ENCODE measurements at places on chromosomes 3 and 15.
A peak's percentile ranks its signal among the peaks of the same experiment; 100 is the strongest.

- no peak for DNase-seq
Measured at GRCh38 chr3:53833053-53833645, 13.1 kb downstream of the CHDH start.

- no peak for DNase-seq
Measured at GRCh38 chr3:14513566-14514322, 26.4 kb downstream of the GRIP2 start.

DNA sequence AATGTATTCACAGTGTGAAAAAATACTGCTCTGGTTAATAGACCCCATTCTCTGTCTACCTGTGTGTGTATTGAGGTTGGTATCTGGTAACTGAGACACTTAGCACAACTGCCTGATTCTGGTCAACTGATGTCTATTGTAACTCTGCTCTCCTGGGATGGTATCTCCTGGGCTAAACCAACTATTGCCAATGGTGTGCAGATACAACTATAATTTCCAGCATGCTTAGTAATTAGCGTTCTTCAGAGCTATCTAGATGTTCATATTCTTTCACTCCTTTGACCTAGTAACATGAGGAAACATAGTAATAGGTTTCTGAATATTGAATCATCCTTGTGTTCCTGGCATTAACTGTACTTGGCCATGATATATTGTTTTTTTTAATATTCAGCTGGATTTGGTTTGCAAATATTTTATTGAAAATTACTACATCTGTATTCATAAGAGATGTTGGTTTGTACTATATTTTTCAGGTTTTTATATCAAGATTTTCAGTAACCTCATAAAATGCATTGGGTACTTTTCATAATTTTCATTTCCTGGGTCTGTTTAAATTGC is 16.8 kb downstream of the ADAMTSL3 start:
- no peak for DNase-seq

- DNase-seq, result no peak
Measured at GRCh38 chr3:52036222-52036694, 20.1 kb downstream of the DUSP7 start.

- no peak for DNase-seq
Measured at GRCh38 chr3:177283983-177284382, 86.7 kb upstream of the TBL1XR1 start.

DNA sequence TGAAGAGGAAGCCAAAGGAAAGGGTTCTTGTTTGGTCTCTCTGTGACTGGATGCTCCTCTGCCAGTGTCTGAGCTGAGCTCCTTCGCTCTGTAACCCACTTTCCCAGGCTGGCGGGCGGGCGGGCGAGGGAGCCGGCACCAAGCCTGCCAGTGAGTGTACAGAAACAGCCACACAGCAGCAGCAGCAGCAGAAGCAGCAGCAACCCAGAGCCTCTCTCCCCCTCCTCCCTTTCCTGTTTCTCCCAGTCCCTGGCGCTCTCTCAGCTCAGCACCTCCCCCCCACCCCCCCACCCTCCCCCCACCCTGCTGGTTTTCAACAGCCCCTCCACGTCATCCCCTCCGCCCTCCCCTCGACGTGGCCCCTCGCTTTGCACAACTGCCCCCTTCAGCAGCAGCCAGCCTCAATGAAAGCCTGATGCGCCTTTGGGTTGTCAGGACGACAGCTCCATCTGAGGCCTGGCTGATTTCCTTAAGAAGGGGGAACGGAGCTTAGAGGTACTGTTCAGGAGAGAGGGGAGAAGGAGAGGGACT is at the start of gene LSAMP:
Gene LSAMP (minus strand): TSS at position 177 of the 531 bp plus-strand sequence.
- no peak for DNase-seq

DNA sequence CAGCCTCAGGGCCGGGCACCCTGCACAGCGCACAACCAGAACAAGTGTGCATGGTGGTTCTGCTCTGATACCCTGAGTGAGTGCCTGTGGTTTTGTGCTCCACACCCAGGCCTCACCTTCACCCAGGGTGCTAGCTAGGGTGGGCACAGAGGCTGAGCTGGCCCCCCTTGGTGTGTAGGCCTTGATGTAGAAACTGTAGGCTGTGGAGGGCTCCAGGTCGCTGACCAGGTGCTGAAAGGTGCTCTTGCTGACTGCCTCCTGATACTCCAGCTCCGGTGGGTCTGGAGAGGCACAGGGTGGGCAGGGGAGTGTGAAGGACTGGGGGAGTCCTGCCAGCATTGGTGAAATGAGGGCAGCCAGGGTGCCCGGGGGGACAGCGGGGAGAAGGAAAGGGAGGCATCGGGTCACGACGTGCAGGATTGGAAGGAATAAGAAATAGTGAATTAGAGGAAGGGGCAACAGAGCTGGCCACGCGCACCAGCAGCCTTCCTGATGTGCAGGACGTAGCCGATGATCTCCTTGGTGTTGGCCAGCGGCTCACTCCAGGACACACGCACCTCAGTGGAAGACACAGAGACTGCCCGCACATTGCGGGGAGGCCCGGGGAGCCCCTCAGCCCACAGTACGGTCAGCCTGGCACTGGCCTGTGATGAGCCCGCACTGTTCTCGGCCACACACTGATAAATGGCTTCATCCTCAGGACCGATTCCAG is 26.6 kb downstream of the RNU5B-1 start:
- no peak for DNase-seq

DNA sequence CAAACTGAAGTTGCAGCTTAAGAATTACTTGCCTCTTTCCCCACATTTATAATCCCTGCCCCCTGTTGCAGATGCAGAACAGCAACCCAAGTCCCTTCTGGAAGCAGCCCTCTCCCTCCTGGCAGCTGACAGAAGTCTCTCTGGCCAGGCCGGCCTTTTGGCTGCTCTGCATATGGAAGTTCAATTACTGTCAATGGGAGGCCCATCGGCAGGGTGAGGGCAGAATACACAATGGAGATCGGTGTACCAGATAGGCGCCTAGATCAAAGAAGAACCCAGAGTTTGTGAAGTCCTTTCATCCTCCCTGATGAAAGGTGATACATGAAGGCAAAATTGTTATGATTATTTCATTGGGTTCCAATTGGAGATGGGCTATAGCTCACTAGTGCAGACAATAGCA is 327.9 kb upstream of the CTNNB1 start:
- no peak for DNase-seq

DNA sequence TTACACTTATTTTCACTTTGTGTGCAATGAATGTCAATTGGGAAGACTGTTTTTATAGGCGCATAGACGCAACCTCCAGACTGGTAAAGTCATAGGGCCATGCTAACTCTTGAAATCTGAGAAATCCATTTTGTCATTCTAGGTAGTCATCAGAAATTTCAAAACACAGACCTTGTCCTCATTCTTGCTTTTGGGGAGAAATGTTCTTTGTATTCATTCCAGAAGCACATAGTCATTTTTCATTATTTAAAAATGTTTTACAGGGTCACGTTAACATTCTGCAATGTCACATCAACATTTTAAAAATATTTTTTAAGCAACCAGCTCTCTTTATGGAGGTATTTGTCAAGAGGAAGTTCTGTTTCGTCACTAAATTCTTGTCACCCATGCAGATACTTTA is 898.4 kb downstream of the PDCD6IP start:
- no peak for DNase-seq

- DNase-seq, result no peak
Measured at GRCh38 chr3:131716943-131717342, 214.2 kb upstream of the MRPL3 start.

GRCh38 chr3:68306571-68306970 is 625.8 kb downstream of the TAFA4 start:
- DNase-seq, result peak; percentile 5

- DNase-seq, result no peak
Measured at GRCh38 chr3:159137949-159138348, 336.1 kb downstream of the MFSD1 start.

DNA sequence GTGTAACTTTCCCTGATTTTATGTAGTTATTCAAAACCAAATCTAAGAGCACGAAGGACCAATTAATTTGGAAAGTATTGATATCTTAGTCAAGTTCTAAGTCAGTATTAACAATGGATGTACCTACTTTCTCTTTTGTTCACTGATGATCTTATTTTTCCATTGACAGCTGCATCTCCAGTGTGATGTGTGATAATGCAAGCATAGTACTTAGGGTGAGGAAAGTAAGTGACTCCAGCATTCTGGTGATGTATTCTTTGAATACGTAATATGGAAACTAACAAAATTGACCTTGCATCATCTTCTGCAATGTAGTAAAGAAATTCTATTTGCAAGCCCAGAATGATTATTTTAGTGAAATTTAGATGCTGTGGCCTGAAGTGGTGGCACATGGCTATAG is 22.4 kb downstream of the FBXW12 start:
- no peak for DNase-seq

GRCh38 chr3:175212896-175213295 is 353.8 kb downstream of the NAALADL2 start:
- no peak for DNase-seq

- peak; percentile 74 for DNase-seq
Measured at GRCh38 chr3:32577581-32578556, 7.2 kb upstream of the DYNC1LI1 start.

- DNase-seq, result no peak
Measured at GRCh38 chr15:47741082-47741481, 23.8 kb downstream of the SEMA6D start.

GRCh38 chr3:53820756-53821580 is 25.3 kb downstream of the CHDH start:
- DNase-seq, result no peak

GRCh38 chr15:26879706-26880105 is 12.8 kb downstream of the GABRA5 start:
- DNase-seq, result peak; percentile 10

GRCh38 chr3:14761121-14761672 is 57.6 kb upstream of the FGD5 start:
- no peak for DNase-seq

DNA sequence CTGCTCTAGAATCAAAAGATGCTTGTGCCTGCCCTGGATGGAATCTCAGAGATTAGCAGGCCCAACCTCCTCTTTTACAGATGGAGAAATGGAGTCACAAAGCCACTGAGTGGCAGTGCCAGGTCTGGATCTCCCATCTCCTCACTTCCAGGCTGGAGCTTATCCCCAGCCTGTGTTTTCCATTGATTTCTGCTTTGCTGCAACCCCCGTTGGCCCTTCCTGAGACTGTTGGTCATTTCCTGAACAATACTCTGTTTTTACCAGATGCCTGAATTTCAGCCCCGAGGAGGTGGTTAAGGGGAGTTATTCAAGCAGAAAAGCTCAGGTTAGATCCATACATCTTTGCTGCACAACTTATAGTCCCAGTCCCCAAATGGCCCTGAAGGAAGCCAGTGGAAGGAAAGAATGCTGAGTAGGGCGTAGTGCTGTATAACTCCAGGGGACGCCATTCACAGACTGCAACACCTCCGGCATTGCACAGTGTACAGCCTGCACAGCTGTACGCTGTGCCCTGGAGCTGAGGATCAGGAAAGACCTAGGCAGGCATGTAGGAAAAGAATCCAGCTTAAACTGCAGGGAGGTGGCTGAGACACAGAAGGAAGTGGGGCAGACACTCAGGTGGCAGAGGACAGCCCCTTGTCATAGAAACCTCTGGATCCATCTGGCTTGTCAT is 77.5 kb downstream of the RPLP1 start:
- DNase-seq, result no peak

GRCh38 chr15:57866149-57866736 is 159.7 kb downstream of the POLR2M start:
- DNase-seq, result peak; percentile 40

DNA sequence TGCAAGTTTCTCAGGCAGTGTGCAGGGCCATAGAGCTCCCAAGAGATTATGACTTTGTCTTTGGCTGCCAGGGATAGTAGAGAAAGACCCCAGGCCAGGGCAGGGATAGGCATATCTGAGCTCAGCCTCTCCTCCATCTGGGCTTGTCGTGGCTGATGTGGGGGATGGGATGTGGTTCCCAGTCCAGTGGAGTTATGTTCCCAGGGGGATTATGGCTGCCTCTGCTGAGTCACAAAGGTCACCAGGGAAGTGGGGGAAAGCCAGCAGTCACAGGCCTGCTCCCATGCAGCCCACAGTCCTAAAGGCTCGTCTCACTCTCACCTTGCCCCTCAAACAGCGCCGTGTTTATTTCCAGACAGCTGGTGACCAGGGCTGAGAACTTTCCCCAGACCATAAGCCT is 354.9 kb downstream of the SI start:
- no peak for DNase-seq

GRCh38 chr15:66961407-66961884 is 104.0 kb upstream of the SMAD3 start:
- DNase-seq, result no peak

- DNase-seq, result no peak
Measured at GRCh38 chr15:85910834-85911233, 116.1 kb upstream of the KLHL25 start.

GRCh38 chr3:20914310-20914709 is 728.3 kb upstream of the SGO1 start:
- DNase-seq, result no peak

DNA sequence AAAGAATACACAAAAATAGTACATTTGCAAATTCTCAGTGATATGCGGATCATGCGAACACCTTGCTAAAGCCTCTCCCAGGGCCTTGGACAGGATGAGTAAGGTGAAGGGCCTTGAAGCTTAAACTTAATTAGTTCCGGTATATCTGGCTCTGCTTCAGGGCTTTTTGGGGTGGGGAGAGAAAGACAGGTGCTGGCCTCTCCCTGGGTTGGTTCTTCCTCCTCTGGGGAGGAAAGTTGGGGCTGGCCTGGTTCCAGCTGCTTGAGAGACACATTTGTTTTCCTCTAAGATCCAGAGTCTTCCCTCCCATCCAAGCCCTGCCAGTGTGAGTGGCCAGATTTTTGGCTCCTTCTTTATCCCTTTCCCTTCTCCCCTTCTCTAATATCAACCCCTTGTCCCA is 64.7 kb upstream of the EPHB3 start:
- no peak for DNase-seq

DNA sequence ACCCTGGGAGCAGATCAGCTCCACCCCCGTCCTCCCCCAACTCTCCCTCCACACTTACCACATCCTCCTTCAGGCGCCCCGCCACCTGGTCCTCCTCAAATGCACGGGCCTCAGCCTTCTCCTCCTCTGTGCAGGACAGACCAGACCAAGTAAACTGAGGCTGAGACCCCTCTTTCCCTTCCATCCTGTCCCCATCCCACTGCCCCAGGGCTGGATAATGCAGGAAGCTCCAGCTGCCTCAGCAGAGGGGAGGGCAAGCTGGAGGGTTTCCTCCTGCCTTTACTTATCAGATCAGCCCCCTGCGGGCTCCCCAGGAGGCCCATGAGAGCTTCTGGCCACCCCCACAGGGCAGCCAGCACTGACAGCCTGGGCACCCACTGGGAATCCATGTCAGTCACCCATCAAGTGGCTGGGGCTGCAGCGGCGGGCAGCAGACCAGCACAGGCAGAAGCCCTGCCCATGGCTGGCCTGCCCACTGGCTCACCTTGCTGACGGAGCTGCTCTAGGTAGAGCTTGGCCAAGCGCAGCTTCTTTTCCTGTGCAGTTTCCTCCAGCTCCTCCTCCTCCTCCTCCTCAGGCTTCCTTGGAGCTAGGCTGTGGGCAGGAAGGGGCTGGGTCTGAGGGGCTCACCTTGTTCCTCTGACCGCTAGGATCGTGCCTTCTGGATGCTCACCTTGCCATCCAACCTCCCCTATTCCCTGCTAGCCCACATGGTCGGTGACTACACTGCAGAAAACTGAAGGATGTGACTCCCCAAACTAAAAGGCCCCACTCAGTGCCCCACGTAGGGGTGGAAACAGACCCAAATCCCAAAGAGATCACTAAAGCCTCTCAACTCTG is 3.9 kb downstream of the RRP9 start:
- DNase-seq, result no peak

GRCh38 chr3:115085197-115085865 is 61.8 kb downstream of the ZBTB20 start:
- no peak for DNase-seq

GRCh38 chr3:166864473-166865467 is 515.3 kb downstream of the ZBBX start:
- DNase-seq, result no peak

GRCh38 chr15:43948691-43949325 is 122.0 kb downstream of the WDR76 start:
- peak; percentile 46 for DNase-seq

- DNase-seq, result no peak
Measured at GRCh38 chr3:2236203-2236602, 137.5 kb downstream of the CNTN4 start.

All from GM13977 (cell line).